ENCODE measurements at places on chromosomes 7 and 10.
A peak's percentile ranks its signal among the peaks of the same experiment; 100 is the strongest.

GRCh38 chr10:89122433-89123051, 84.6 kb downstream of the CH25H start:
- DNase-seq: no peak

DNA sequence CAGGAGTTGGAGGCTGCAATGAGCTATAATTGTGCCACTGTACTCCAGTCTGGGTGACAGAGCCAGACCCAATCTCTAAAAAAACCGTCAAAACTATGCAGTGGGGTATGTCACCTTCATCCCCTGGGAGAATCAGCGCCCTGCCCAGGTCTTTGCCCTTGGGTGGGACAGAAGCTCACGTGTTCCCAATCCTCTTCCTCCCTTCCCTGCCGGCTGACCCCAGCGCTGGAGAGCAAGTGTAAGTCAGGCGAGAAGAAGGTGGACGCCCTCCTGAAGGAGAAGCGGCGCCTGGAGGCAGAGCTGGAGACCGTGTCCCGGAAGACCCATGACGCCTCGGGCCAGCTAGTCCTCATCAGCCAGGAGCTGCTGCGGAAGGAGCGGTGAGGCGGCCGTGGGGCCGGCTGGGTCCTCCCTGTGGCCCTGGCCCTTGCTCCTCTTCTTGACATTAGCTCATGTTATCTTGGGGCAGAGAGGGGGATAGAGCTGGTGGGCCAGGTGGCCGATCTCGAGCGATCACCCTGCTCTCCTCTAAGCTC, 64.8 kb upstream of the GTF2IRD1 start:
- DNase-seq: no peak

DNA sequence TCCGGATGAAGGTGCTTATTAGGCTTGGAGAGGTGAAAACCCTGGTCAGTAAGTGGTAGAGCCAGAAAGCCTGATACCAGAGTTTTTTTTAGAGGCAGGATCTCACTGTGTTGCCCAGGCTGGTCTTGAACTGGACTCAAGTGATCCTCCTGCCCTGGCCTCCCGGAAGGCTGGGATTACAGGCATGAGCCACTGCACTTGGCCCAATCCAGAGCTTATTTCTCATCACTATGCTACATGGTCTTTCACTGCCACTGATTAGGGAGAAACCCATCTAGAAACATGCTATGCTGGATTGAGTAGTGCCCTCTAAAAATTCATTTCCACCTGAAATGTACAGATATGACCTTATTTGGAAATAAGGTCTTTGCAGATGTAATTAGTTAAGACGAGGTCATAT, 28.4 kb upstream of the GJD4 start:
- no peak for DNase-seq

- no peak for DNase-seq
Measured at GRCh38 chr7:73341877-73342276, 13.9 kb downstream of the FKBP6 start.

DNA sequence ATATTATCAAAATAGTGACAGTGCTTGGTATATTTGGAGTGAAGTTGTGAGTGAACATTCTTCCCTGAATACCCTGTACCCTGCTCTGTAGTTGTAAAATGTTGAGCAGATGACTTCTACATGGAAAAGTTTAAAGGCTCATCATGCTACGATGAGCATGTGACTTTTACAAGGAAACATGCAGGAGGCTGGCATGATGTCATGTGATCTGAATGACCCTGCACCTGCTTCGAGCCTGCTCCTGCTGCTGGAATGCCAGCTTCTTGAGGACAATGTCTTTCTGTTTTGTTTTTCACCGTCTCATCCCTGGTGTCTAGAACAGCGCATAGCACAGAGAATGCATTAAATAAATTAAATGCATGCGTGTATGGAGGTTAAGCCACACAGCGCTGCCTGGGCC, 5.4 kb upstream of the INPP5A start:
- DNase-seq: no peak

DNA sequence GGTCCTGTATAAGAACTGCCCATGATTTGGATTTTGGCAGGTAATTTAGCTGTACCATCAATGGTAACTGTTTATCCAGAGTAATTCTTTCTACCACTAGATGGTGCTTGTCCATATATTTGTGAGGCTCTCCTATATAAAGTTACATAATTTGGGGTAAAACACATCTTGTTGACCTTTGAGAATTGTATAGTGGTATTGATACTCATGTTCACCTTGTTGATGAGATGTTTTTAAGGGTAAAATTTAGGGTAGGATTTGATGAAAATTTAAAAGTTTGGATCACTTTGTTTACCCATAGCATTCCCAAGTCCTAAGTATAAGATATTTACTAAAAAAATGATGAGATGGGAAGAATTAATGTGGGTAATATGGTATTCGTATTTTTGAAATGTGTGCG, 31.6 kb downstream of the ST7 start:
- DNase-seq: no peak

DNA sequence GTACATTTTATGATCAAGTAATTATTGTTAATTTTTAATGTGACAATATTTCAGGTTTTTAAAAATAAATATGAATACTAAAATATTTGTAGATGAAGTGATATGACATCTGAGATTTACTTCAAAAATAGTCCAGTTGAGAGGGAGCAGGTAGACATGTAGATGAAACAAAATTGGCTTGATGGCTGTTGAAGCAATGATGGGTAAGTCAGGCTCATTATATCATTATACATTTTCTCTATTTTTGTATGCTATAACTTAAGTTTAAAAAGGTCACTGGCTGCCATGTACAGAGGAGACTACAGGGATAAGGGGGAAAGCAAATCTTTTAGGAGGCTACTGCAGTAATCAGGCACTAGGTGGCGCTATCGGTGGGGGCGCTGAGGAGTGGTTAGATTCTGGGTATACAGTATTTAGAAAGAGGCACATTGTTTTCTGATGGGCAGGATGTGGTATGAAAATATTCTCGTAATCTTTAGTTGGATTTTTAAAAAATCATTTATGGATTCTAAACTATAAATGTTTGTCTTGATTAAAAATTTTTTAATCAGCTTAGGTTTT, 189.8 kb upstream of the IMMP2L start:
- peak; percentile 24 for DNase-seq

DNA sequence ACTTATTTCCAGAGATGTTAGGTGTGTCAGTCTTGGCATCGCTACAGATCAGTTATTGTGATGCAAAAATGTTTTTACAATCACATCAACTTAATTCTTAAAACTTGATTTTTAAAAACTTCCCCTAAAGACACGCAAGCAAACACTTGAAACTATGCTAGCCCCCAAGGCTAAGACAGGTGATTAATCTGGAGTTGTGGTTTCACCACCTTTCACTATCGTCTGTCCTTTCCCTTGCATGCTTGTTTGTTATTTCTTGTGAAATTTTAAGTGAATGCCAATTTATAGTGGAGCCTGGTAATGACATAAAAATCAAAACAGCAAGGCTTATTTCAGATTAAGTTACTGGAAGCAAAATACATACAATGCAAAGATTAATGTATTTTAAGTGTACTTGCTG, 70.4 kb downstream of the SLC35B4 start:
- no peak for DNase-seq

DNA sequence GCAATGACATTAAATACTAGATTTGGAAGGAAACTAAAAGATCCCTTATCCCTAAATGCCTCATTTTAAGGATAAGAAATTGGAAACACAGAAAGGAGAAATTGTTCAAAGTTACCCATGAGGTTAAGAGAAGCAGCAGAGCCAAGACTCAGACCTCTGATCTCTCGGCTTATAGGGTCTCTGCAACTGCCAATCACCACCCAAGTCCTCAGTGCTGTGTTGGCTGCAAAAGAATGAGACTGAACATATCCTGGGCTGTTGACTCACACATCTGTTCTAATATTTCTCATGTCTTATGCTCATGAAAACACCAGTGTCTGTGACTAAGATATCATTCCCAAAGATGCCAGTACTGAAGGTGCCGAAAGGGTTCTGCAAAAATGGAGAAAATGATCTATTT, 153.3 kb downstream of the XPNPEP1 start:
- DNase-seq: no peak

DNA sequence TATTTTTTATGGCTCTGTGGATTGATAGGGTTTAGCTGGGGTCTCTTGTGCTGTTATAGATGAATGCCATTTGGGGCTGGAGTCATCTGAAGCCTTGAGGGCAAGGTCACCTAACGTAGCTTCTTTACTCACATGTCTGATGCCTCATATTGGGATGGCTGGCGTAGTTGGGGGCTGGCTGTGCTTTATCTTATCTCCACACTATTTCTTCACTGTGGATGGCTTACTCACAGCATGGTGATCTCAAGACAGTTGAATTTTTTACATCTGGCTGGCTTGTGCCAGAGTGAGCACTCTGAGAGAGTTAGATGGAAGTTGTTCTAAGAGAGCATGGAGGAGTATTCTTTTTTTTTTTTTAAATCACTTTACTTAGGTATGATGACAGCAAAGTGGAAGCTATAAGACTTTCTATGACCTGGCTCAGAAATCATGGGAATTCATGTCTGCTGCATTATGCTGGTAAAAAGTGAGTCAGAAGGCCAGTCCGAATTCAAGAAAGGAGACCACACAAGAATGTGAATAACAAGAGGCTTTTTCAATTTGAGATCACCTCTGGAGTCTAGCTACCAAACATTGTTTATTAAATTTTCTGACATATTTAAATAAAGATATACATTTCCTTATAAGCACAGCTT, 252.4 kb upstream of the TPK1 start:
- no peak for DNase-seq

- DNase-seq: no peak
Measured at GRCh38 chr7:41478187-41478586, 224.7 kb downstream of the INHBA start.

GRCh38 chr7:105196473-105196872, 182.5 kb downstream of the KMT2E start:
- no peak for DNase-seq

GRCh38 chr10:79180414-79181221, 111.9 kb downstream of the ZMIZ1 start:
- no peak for DNase-seq

DNA sequence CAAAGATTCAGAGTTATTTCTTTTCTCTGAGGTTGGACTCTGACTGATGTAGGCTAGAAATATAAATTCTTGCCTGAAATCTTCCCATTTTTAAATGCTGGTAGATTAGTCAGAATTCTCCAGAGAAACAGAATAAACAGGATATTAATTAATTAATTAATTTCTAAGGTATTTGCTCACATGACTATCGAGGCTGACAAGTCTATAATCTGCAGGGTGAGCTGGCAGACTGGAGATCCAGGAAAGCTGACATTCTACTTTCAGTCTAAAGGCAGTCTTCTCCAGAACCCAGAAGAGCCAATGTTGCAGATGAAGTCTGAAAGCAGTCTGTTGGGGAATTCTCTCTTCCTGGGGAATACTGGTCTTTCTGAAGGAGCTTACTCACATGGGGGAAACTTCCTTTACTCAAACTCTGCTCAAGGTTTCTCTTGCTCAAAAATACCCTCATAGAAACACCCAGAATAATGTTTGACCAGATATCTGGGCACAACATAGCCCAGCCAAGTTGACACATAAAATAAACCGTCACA, 189.7 kb downstream of the KIF20B start:
- DNase-seq: no peak

GRCh38 chr7:49638166-49638565, 135.3 kb upstream of the VWC2 start:
- DNase-seq: no peak

DNA sequence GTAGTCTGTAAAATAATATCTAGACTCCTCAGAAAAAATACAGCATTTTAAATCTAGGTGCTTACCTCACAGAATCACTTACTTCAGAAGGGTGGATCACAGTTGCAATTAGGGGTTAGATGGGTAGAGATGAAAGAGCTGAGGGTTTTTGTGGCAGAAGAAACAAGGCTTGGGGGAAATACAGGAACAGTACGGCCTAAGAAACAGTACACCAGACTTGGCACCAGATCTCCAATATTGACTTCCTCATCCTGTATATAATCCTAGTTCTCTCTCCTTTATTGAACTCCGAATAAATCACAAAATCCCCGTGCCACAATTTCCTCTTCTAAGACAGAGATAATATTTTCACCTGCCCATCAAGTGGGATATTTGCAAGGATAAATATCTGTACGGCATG, 14.3 kb downstream of the CEP41 start:
- DNase-seq: no peak

- DNase-seq: no peak
Measured at GRCh38 chr10:34641913-34642558, 173.1 kb downstream of the PARD3 start.

DNA sequence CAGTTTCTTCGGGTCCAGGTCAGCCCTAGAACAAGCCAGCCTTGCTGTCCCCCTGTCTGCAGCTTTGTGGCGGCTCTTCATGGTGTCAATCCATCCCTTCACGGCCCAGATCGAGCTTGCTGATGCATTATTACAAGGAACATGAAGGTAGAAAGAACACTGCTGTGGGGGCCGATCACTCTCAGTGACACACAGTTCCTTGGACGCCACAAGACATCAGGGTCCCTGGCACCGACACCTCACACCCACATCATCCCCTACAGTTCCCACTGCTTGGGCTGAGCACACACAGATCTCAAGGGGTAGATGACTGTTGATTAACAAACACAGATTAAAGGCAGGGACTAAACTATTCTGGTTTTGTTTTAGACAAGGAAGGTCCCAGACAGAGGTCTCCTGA, 119.4 kb downstream of the KMT2E start:
- no peak for DNase-seq

DNA sequence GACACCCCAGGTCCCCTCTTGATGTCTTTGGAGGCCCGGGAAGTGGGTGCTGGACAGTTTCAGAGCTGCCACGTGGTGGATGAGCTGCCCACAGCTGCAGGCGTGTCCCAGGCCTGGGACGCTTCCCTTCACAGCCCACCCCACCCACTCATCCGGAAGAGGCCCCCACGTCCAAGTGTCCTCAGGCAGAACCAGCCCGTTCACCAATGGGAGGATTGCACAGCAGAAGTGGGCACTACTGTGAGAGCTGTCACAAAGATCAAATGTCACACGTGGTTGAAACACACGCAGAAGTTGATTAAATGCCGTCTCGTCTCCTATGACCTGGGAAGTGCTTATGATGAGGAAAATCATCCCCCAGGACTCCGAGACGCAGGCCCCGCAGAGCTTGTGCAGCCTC, 52.9 kb downstream of the STK32C start:
- no peak for DNase-seq

DNA sequence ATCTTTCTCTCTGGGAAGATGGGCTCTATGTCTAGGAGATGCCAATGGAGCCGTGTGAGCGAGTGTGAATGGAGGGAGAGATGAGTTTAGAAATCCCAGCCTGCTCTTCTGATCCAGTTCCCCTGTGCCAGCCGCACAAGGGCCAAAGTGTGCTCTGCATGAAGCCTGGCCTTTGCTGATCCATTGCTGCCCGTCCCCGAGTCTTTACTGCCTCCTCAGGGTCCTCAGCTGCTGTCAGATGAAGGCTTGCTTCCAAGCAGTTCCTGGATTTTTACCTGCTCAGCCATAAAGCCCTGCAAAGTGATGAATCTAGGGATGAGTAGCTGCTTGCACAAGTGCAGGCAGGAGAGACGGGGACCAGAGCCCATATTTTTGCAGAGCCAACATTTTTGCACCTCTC, 115.9 kb downstream of the ZMIZ1 start:
- DNase-seq: no peak

- no peak for DNase-seq
Measured at GRCh38 chr10:92080244-92080643, 156.7 kb downstream of the BTAF1 start.

- DNase-seq: no peak
Measured at GRCh38 chr10:31343009-31343408, 24.0 kb downstream of the ZEB1 start.
